ENCODE measurements at places on chromosomes 12 and 14.

DNA sequence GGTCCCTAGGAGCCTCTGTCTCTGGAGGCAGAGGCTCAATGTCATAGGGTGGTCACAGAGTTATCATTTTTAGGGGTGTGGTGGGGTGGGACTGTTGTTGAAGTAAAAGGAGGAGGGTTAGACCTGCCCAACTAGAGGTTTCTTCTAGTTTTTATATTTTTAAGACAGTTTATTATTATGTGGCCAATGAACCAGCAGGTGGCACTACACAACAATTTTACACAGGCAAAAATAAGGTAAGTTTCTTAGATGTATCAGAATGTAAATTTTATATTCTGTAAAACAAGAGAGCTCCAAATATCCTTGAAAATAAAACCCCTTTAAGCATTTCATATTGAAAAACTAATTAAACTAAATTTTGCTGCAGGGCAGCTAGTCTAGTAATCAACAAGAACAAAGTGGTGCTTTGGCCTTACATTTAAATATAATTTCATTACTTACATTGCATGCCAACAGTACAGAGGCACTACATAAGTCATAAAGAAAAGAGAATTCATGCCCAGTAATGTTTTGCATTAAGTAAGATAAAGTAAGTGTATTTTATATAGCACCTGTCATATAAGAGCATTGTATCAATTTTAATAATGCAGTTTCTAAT is 22.2 kb upstream of the OVCH1 start:
- DNase-seq, result peak; percentile 11

- peak; percentile 87 for DNase-seq
Observed at GRCh38 chr12:40691913-40692764, at the start of gene CNTN1. TSS of gene CNTN1 (plus strand) at chr12:40692439.

DNA sequence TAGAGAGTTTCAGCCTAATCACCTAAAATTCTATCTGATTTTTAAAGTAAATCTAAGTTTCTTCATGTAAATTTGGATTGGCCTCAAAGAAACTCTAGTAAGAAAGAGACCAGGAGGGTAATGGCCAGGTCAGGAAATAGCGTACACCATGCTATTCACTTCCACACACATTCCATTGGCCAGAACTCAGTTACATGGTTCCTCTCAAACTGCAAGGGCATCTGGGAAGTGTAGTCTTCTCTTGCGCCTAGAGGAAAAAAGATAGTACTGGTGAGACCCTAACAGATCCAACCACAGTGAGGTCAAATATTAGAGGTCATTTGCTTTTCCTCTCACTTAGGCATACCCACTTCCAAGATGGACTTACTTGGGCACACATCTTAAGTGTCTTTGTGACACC is 39.1 kb downstream of the MBIP start:
- no peak for DNase-seq

DNA sequence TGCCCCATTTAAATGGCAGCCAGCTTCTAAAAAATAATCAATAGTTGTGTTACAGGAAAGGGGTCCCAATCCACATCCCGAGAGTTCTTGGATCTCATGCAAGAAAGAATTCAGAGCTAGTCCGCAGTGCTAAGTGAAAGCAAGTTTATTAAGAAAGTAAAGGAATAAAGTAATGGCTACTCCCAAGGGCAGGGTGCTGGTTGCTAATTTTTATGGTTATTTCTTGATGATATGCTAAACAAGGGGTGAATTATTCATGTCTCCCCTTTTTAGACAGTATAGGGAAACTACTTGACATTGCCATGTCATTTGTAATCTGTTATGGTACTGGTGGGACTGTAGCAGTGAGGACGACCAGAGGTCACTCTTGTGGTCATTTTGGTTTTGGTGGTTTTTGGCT is 591.3 kb downstream of the LRFN5 start:
- no peak for DNase-seq

GRCh38 chr14:74579447-74580274 is 32.4 kb downstream of the LTBP2 start:
- no peak for DNase-seq

GRCh38 chr12:49028666-49029275 is 10.2 kb upstream of the PRKAG1 start:
- no peak for DNase-seq

DNA sequence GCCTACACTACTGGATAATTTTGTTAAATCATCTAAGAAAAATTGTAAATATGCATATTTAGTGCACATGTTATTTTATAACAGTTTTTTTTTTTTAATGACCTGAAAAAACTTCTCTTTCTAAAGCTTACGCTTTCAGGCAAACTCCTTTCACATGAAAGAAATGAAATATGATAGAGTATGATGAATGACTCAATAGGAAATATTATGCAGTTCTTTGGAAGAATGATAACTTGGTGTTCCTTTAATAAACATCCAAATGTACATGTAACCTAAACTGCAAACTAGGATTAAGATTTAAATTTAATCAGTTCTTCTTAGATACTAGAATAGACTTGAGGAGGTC is 136.6 kb downstream of the FGD4 start:
- no peak for DNase-seq

GRCh38 chr12:104307655-104308000 is 4.1 kb downstream of the EID3 start:
- no peak for DNase-seq

GRCh38 chr14:90491911-90492531 is 95.2 kb downstream of the CALM1 start:
- DNase-seq, result no peak

GRCh38 chr14:75426332-75427125 is 1.3 kb upstream of the JDP2 start:
- DNase-seq, result no peak

DNA sequence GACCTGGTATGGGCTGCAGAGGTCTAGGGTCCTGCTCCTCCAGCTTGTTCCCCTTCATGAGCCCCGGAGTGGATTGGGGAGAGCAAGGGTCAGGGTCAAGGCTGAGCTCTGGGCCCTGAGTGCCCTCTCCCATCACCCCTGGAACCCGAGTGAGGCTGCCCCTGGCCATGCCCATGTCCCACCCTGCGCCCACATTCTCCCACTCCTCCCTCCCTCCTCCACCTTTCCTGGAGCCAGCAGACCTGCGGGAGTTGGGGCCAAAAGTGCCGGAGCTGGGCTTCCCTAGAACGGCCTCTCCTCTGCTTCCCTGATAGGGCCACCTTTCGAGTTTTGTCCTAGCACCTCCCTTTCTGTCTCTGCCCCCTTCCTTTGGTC is 590 bp downstream of the SCNN1A start:
- DNase-seq, result no peak

DNA sequence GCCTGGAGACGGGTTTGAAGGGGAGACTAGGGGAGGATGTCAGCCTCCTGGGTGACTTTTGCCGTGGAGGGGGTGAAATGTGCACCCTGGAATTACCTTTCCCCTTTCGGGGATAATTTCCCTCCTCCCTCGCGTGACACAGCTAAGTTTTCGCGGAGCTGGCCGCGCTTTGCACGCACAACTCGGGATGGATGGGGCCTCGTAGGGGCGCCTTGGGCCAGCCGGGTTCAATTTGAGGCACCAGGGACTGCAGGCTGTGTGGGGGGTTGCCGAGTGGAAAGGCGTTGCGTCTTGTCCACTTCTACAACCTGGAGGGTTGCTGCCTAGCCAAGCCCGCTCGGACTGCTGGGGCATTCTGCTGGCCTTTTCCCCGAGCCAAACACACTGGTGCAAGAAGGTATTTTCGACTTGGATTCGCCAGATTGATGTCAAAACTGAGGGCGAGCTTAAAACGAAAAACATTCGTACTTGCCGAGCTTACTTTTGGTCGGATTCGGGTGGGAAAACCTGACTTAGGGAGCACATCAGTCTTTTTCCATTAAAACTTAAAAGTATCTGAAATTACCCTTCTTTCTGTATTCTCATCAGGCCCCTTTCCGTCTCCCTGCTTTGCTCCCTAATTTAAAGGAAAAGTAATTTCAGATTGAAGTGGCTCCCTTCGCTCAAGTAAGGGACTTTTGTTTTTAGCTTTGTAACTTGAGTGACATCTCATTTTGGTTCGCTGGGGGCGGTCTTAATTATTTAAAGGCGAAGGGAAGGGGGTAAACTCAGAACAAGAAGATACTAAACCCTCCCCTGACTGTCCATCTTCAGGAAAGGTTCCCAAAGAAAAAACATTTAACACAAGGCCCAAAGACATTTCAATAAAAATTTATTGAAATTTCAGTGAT is 14.3 kb downstream of the TBX3 start:
- peak; percentile 29 for DNase-seq

- no peak for DNase-seq
Observed at GRCh38 chr14:101681795-101682194, 79.7 kb upstream of the PPP2R5C start.

DNA sequence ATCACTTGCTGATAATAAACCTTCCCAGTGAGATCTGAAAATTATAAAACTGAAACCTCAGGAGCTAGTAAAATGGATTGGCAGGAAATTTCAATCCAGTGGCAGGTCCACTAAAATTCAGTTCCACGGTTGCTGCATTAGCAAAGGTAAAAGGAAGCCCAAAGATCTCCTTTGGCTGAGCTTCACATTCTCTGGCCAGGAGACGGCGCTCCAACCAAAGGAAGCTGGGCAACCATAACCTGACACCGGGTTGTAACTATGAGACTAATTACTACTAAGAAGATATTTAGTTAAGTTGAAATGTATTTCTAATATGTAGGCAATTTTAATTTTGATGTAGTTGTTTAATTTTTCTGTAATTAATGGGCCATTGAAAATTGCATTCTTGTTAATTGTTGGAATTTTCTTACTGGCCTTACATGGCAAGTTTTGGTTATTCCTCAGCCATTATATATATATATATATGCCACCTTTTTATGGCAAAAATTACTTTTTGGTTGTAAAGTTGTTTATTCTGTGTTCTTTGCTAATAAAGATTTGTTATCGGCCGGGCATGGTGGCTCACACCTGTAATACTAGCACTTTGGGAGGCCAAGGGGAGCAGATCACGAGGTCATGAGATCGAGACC is 17.0 kb downstream of the OR8S1 start:
- DNase-seq, result peak; percentile 32

DNA sequence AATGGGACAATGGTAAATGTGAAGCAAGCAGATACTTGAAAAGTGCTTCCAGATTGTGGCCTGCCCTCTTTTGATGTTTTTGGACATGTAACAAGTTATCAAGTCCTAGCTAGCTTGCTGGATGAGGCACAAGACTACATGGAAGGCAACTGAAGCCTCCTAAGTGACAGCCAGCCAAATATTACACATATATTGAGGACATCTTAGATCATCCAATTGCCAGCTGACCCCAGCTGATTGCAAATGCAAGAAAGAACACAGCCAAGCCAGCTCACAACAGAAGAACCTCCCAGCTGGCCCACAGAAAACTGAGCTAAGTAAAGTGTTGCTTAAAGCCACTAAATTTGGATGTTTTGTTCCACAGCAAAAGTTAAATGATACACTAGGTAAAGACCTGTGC is 156.9 kb downstream of the SRGAP1 start:
- DNase-seq, result no peak

- no peak for DNase-seq
Observed at GRCh38 chr14:71551291-71551950, 380.8 kb upstream of the RGS6 start.

DNA sequence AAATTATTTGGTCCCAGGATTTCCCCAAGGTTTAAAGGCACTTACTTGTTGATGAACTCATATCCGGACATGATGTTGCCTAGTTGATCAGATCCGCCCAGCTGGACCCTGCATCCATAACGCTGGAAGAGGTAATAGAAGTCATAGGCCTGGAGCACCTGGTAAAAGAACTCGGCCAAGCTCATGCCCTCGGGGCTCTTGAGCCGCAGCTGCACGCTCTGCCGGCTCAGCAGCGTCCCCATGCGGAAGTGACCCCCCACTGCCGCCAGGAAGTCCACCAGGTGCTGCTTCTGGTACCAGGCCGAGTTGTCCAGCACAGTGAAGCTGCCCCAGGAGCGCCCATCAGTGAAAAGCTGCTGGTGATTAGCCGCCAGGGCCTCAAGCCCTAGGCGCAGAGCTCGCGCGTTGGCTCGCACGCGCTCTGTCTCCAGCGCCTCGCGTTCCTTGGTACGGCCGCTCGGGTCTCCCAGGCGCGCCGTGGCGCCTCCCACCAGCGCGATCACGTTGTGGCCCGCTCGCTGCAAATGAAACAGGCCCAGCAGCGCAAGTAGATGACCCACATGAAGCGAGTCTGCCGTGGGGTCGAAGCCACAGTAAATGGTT is 545 bp downstream of the YARS2 start:
- peak; percentile 56 for DNase-seq

DNA sequence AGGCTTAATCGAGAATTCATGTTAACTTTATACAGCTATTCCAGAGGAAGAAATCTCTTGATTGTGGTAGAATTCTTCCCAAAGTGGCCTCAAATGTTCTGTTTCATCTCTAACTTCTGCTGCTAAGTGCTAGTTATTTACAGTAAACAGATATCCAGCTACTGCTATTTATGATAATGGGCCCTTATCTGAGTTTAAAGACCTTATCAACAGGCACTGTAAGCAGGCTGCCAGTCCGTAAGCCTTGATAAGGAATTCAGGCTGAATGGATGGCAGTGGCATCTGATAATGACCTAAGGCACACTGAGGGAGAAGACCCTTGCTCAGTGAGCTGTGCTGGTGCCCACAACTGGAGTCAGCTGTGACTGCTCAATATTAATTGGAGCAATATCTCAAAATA is 59.0 kb downstream of the PAX9 start:
- DNase-seq, result no peak

DNA sequence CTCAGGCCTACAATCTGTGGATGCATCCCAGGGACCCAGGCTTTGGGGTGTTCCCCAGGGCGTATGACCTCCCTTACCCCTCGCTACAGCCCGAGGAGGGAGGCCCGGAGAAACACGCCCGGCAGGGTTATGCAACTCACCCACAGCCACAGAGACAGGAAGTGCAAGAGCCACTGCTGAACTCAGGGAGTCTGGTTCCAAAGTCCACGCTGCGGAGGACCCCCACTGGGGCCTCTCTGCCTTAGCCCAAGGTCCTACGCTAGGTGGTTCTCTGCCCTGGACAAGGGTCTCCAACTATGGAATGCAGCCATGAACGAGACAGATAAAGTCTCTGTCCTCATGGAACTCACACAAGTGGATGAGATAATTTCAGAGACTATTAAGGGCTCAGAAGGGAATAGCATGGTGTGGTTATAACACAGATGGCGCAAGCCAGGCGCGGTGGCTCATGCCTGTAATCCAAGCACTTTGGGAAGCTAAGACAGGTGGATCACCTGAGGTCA is 11.3 kb downstream of the SCARB1 start:
- DNase-seq, result no peak

GRCh38 chr12:110668480-110669192 is 20.3 kb downstream of the HVCN1 start:
- no peak for DNase-seq

GRCh38 chr14:64948612-64949210 is 6.2 kb upstream of the GPX2 start:
- DNase-seq, result no peak

DNA sequence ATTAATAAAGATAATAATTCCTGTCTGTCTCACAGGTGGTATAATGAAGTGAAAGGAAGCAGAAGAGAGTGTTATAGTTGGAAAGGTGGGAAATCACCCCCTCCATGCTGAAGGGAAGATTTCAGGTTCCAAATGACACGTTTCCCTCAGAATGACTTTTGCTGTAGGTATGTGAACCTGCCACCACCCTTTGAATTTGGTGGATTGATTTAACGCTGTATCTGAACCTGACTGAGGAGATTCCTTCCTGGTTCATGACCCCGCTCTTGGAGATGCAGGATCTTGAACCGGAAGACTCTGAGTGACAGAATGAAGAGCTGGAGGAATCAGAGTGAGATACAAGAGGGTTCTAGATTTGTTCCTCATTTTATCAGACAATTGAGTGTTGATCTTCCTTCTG is 20.3 kb upstream of the EMP1 start:
- no peak for DNase-seq

GRCh38 chr14:22319526-22320361 is 269.3 kb downstream of the DAD1 start:
- no peak for DNase-seq

GRCh38 chr12:15684896-15685658 is 104.1 kb downstream of the EPS8 start:
- DNase-seq, result no peak

- no peak for DNase-seq
Observed at GRCh38 chr14:38047195-38047902, 160.4 kb upstream of the SSTR1 start.
